ENCODE measurements at places on chromosomes 12 and 14. TPM values are rescaled to one million over a fixed set of nuclear protein-coding genes. Genes with fewer than 3 reads are reported as not detected.
A peak's percentile ranks its signal among the peaks of the same experiment; 100 is the strongest.

Gene OR4E2
- not detected for total RNA-seq

Gene AICDA
- total RNA-seq, result 3.6 TPM

- peak; percentile 83 for DNase-seq
Measured at GRCh38 chr12:104986022-104986941, at the start of gene NOPCHAP1. Gene NOPCHAP1, plus strand, starts transcription at chr12:104986316. Its CDS starts 37 bp downstream, at chr12:104986353.

Gene FAM90A1
- total RNA-seq, result not detected

Gene PIANP
- total RNA-seq, result 0.40 TPM

Measured in activated B cell treated with CpG ODN at 0.5 μM for 24 hours (primary cell).